ENCODE measurements at places on chromosomes 3 and 15.

DNA sequence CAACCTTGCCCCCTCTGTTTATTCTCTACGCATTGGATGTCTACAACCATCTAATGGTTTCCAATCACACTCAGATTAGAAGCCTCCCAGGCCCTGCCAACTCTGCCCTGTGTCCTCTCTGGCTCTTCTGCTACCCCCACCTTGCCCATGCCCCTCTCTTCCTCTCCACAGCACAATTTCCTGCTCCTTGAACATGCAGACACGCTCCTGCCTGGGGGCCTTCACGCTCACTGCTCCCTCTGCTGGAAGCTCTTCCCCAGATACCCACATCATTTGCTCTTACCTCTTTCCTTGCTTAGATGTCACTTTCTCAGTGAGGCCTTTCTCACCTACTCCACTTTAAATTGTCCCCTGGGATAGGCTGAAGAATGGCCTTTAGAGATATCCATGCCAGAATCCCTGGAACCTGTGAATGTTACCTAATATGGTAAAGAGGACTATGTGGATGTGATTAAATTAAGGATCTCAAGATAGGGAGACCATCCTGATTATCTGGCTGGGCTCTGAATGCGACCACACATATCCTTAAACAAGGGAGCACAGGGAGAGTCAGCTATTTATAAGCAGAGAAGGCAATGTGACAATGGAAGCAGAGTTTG lies 9.9 kb downstream of the KY start:
- no peak for DNase-seq

- no peak for DNase-seq
These were observed 55.2 kb downstream of the SLC12A6 start for GRCh38 chr15:34282384-34282783.

DNA sequence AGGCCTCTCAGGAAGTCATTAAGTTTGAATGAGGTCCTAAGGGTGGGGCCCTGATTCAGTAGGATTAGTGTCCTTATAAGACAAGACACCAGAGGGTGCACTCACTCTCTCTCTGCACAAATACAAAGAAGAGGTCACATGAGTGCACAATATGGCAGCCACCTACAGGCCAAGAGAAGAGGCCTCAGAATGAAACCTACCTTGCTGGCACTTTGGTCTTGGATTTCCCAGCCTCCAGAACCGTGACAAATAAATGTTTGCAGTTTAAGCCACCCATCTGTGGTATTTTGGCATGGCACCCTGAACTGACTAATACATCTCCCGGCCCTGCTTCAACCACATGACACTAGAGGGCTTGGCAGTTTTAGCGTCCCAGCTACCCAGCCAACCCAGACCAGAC lies 73.9 kb upstream of the CHRNB4 start:
- no peak for DNase-seq

DNA sequence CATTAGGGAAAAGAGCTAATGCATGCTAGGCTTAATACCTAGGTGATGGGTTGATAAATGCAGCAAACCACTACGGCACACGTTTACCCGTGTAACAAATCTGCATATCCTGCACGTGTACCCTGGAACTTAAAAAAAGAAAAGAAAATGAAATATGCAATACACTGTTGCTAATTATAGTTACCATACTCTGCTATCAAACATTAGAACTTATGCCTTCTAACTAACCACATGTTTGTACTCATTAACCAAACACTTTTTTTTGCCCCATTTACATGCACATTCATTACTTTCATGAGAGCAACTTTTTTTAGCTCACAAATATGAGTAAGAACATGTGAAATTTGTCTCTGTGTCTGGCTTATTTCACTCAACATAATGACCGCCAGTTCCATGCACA lies 253.1 kb downstream of the CGGBP1 start:
- no peak for DNase-seq

DNA sequence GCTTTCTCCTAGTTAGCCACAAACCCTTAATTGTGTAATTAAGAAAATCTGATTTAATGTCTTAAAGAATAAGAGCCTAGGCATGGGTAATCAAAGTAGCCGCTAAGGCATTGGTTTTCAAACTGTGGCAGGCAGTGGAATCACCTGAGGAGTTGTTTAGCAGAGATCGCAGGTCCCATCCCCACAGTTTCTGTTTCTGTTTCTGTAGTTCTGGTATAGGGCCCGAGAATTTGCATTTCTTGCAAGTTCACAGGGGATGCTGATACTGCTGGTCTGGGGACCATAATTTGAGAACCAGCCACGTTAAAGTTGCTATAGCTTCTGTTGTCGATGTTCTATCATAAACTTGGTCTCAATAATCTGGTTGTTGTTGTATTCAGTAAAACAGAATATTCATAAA lies 204.3 kb downstream of the ALCAM start:
- no peak for DNase-seq

GRCh38 chr15:61227950-61228936 lies 859 bp downstream of the RORA start:
- no peak for DNase-seq

DNA sequence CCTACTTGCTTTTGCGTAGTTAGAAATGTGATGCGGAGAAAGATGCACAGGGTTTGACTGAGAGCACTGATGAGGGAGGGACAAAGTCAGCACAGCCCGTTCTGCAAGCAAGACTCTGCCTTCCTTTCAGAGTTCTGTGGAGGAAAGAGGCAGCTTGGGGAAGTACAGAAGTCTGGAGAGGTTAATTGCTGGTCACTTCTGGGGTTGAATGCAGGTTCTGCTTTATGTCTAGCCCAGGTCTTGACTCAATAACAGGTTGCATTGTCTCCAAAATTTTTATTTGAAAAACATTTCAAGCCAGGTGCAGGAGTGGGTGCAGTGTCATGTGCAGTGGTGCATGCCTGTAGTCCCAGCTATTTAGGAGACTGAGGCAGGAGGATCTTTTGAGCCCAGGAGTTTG lies 461.7 kb downstream of the NR2F2 start:
- DNase-seq: no peak

DNA sequence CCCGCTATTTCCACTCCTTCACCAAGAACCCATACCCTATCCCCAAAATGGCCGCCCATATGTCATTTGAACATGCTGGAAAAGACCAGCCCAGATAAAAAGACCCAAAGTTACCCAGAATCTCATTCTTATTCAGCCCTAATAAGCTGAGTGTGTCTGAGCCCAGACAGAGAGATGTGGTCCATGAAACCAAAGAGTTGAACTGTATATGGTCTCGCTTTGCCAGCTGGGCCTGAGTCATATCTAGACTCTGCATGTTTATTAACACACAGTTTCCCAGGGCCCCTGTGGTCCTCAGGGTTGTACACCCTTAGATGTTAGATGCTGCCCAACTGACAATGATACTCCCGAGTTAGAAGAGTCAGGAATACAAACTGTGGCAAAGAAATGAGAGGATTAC lies 201.9 kb upstream of the STRIT1 start:
- DNase-seq: no peak

DNA sequence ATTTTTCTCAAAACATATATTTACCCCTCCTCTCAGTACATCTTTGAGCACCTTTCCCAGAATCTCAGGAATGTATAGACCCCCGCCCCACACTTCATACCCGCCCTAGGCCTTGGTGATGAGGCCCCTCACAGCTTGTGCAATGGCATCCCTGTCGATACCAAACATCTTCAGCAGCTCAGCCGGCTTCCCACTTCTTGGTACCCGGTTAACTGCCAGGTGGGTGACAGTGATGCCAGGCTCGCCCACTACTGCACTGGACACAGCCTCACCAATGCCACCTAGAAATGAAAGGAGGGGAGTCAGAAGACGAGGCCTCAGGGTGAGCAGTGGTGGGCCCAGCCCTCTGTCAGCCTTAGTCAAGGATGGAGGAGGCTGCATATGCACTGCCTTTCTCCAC lies 30.2 kb downstream of the TKT start:
- no peak for DNase-seq

DNA sequence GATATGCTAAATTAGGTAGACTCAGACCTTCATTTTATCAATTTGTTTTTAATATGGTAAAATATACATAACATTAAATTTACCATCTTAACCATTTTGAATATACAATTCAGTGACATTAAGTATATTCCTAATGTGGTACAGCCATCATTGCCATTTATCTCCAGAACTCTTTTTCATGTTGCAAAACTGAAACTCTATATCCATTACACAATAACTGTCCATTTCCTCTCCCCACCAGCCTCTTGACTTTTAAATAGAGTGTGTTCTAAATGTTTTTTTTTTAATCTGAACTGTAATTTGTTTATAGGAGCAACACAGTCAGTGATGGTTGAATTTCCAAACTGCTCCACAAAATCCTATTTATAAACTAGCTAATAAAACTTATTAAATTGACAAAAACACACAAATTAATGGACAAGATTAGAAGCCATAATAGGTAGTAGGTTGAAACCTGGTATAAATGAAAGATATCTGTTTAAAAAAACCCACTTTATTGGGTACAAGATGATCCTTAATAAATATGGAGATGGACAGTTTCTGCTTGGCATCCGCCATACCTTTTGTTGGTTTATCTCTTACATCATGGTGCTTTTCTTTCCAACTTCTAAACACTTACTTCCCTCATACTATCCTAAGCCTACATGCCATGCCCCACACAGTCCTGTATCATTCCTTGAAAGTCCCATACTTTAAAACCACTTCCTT lies 142.4 kb downstream of the ZPLD1 start:
- DNase-seq: no peak

- no peak for DNase-seq
These were observed 556.5 kb upstream of the KCNMB2 start for GRCh38 chr3:177979703-177980102.

GRCh38 chr3:150589759-150590158 lies 13.4 kb upstream of the SELENOT start:
- no peak for DNase-seq

- DNase-seq: no peak
These were observed 121.3 kb upstream of the SOX14 start for GRCh38 chr3:137642831-137643230.

Data from stimulated activated CD4-positive, alpha-beta T cell treated with anti-CD3 and anti-CD28 coated beads, TNF-alpha, amount 100 ng/mL, for 4 hours (primary cell).